ENCODE measurements at places on chromosomes 4 and X.

DNA sequence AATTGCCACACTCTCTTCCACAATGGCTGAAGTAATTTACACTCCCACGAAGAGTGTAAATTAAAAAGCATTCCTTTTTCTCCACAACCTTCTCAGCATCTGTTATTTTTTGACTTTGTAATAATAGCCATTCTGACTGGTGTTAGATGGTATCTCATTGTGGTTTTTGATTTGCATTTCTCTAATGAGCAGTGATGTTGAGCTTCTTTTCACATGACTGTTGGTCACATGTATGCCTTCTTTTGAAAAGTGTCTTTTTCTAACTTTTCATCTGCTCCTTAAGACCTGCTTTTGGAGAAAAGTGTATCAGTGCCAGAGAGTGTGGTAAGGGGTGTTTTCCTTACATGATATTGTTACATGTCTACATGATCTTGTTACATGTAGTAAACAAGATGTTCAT is 25.7 kb downstream of the GUCY1A1 start:
- no peak for DNase-seq

- no peak for DNase-seq
Measured at GRCh38 chr4:38026158-38026740, 66.1 kb downstream of the PTTG2 start.

DNA sequence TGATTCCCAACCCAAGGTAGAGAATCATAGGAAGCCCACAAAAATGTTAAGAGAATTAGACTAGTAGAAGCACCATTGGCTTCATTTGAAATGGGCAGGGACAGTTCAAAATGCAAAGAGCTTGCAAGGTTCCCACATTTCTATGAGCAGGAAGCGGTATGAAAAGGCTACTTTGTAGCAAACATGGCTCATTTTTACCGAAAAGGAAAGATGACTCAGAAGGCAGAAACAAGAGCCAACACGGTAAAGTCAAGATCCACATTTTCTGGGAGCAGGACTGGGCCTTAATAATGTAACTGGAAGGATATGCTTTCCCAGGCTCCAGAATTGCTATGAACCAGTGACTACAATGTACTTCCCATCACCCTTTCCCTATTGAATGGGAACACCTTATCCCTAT is 89.5 kb downstream of the GLRA3 start:
- DNase-seq, result no peak

DNA sequence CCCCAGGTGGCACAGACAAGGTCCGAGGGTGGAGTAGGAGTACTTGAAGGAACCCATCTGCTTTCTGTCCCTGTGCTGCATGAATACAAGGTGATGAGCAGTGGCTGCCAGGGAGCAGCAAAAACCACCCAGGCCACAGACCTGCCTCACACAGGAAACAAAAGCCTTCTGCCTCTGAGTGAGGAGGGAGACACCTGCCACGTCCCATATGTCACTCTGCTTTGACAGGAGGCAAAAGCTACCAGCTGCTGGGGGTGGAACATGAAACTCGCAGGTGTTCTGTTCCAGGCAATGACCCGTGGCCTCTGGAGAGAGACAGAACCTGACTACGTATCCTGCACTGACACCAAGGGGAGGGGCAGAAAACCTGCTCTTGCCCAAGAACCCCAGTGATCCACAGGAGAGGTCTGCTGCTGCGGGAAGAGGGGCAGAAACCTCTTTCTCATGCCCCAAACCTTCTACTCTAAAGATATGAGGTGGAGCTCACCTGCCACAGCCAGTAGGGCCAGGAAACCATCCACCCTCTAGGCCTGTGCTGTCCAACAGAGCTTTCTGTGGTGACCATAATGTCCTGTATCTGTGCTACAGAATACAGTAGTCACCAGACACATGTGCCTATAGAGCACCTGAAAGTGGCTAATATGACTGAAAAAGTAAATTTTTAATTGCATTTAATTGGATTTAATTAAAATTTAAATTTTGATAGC is 172.9 kb downstream of the PRDM5 start:
- DNase-seq, result no peak

DNA sequence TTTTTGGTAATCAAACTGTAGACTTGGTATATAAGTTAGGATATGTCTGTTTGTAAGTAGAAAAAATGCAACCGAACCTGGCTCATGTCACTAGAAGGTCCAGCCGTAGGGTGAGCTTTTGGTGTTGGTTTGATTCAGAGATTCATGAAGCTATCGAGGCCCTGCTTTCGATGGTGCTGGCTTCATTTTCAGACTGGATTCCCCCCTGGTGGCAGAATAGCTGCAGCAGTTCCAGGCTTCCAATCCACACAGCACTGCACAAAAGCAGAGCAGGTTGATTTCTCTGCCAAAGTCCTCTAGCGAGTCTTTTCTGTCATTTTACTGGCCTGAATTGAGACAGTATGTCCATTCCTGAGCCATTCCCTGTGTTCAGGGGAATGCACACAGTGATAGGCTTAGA is 33.1 kb downstream of the PDK3 start:
- DNase-seq, result no peak

- DNase-seq, result no peak
Measured at GRCh38 chrX:8044947-8045346, 117.7 kb upstream of the PNPLA4 start.

GRCh38 chr4:150079081-150079581 is 886 bp downstream of the DCLK2 start:
- DNase-seq, result no peak

GRCh38 chrX:130884627-130885026 is 18.4 kb downstream of the ENOX2 start:
- no peak for DNase-seq

- no peak for DNase-seq
Measured at GRCh38 chr4:53573696-53574095, 17.6 kb downstream of the LNX1 start.

Data from MV-4-11 (cell line).